Activated CD8-positive, alpha-beta memory T cell treated with anti-CD3 and anti-CD28 coated beads, Interleukin-2, amount 10 ng/mL, durations not matched to agents 7 days and 5 days (primary cell): ENCODE measurements at places on chromosomes 3 and 15. TPM values are rescaled to one million over a fixed set of nuclear protein-coding genes. Genes with fewer than 3 reads are reported as not detected.

The CCR9 gene
- 9.7 TPM for total RNA-seq

GRCh38 chr15:94370206-94370935, 139.0 kb downstream of the MCTP2 start:
- no peak for DNase-seq

DNA sequence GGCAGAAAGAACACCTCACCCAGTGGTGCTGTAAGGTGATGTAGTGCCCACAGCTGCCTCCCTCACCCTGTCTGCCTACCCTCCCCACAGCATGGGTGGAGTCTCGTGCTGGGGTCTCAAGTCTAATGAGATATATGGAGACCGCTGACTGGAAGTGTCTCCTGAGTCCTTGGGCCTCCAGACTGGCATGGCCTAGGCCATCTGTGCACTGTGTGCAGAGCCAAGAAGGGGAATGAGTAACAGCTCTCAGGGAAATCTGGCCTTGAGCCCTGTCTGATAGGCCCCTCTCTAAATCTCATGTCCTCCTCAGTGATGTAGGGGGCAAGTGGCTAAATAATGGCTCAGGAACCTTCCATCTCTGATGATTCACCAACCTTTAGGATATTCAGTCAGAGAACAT, 277.4 kb downstream of the PLCL2 start:
- peak; percentile 18 for DNase-seq

The NR1I2 gene
- total RNA-seq: 0.26 TPM
